CD4-positive, alpha-beta T cell treated with Interleukin-4 for 4 hours (primary cell): ENCODE measurements at places on chromosomes 2 and 18.
A peak's percentile ranks its signal among the peaks of the same experiment; 100 is the strongest.

GRCh38 chr2:214103276-214104001 is 307.4 kb upstream of the VWC2L start:
- DNase-seq, result no peak

- no peak for DNase-seq
These were observed 186.8 kb downstream of the BCL2 start for GRCh38 chr18:63132819-63133200.

DNA sequence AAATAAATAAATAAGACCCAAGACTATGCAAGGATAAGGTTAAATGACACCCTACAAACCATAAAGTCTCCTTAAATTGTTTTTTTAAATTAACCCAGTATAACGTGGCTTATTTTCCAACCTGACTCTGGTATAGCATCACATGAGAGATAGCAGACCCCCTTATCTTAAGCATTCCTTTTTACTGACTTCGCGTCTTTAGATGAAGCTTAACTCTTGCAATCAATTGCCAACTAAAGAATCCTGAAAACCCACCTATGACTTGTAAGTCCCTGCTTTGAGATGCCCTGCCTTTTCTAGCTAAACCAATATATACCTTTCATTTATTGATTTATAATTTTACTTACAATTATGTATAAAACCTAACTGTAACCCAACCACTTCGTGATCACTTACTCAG is 57.1 kb upstream of the RAB12 start:
- DNase-seq, result no peak

GRCh38 chr2:178069551-178069950 is 3.0 kb downstream of the PDE11A start:
- DNase-seq, result no peak

DNA sequence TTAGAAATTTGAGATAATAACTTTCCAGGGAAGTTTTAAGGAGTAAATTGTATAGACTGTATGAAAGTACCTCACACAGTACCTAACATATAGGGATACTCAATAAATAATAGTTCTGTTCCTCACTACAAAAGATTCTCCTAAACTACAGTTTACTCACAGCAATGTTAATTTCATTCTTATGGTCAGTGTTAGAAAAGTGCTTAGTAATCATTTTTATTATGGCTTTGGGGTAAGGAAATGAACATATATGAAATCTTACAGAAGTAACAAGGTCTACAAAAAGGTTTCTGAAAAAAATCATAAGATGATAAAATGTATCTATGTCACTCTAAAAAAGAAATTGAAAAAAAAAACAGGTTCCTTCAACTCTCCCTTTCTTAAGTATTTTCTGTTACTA is 67.2 kb downstream of the IKZF2 start:
- no peak for DNase-seq

DNA sequence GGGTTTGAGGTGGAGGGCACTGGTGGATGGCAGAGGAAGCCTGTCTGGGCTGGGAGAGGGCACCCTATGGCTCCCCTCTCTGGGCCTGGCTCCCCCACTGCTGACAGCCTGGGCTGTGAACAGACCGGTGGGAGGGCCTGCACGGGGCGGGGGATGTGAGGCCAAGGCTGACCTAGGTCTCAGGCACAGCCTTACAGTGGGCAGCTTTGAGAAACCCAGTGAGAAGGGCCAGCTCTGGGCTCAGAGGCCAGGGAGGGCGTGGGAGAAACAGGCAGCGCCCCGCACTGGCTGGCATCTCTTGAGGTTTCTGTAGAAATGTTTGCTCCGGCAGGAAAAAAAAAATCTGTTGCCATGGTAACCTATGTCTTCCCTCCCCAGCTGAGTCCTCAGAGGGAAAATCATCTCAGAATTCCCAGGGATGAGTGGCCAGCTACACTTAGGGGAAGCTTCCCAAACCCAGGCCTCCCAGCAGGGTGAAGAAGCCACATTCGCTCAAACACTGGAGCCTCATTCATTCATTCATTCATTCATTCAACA is 71.7 kb upstream of the TAF1B start:
- DNase-seq, result no peak

GRCh38 chr2:26816893-26817292 is 31.0 kb downstream of the CENPA start:
- no peak for DNase-seq

DNA sequence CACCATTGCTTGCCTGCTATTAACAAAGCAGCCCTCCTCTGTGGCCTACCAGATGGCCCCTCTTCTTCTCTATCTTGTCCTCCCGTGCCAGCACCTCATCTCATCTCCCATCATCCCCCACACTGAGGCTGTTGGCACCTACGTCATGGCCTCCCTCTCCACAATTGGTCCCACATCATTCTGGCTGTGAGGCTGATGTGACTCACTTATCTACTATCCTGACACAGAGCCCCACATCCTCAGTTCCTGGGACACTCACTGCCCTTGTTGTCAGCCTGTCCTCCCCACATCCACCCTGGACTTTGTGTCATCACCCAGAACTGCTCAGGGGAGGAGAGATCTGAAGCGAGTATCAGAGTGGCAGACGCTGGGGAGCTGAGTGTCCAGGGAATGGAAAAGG is 102.9 kb downstream of the MRO start:
- DNase-seq, result no peak

DNA sequence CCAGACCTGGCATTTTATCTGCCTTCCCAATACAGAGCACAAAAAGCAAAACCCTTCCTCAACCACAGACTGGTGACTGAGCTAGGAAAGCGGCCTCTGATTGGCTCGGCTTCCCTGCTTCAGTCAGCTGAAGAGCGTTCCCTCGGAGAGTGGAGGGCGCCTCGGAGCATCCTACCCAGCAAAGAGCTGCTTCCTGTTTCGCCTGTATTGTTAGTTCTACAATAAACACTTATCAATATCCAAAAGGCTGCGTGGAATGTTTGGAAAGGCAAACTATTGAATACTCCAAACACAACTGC is 125.0 kb downstream of the CACNB4 start:
- no peak for DNase-seq

DNA sequence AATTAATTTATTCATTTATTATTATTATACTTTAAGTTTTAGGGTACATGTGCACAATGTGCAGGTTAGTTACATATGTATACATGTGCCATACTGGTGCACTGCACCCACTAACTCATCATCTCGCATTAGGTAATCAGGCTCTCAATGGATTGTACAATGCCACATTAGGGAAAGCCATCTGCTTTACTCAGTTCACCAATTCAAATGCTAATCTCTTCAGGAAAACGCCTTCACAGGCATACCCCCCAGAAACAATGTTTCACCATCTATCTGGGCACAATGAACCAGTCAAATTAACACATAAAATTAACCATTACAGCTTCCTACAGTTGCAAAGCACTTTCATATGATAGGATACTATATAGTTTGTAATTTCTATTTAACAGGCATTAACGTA is 84.8 kb upstream of the DNAJC10 start:
- no peak for DNase-seq

DNA sequence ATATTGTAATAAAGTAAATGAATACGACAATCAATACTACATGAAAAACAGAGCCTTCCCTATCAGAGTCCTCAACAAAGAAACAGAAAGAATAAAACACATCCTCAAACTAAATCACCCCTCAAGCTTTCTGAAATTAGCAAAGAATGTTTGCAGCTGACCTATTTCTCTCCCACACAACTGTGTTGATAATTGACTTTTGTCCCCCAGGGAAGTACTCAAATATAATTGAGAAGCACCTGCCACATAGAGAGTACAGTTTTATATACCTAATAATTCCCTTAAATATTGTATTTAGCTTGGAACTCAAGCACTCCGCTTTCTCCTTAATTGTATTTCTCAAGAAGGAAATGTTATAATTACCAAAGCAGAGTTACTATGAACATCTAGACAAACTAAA is 12.6 kb downstream of the CACNB4 start:
- no peak for DNase-seq

DNA sequence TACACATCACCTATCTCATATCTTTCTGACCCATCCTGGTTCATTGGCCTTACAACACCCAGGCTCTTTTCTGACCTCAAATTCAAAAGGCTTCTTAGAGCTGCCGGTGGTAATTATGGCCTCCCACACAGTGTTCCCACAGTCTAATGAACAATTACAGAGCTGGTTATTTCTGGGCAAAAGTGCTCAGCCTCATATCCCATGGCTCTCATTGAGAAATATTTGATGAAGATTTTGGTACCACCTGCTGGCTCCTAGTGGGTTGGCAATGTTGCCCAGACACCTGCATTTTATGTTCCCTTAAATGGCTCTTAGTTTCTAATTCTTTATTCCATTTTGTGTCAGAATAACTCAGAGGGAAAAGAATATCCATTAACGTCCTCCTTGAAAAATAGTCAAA is 20.1 kb upstream of the SCYGR2 start:
- no peak for DNase-seq

DNA sequence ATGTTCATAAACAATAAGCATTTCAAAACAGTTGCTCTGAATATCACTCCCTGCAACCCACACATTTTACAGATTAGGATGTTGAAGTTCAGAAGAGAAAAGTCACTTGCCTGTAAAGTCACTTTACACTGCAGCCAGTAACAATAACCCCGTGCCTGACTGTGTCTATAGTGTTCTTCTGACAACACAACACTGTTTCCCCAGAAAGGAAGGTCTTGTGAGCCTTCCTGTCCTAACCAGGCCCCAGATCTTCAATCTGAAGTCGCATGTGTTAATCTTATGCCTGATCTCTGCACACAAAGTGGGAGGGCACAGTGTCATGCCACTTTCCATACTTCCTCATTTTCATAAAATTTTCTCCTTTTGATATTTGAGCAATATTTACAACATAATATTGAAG is 120.2 kb downstream of the FEZ2 start:
- DNase-seq, result no peak

DNA sequence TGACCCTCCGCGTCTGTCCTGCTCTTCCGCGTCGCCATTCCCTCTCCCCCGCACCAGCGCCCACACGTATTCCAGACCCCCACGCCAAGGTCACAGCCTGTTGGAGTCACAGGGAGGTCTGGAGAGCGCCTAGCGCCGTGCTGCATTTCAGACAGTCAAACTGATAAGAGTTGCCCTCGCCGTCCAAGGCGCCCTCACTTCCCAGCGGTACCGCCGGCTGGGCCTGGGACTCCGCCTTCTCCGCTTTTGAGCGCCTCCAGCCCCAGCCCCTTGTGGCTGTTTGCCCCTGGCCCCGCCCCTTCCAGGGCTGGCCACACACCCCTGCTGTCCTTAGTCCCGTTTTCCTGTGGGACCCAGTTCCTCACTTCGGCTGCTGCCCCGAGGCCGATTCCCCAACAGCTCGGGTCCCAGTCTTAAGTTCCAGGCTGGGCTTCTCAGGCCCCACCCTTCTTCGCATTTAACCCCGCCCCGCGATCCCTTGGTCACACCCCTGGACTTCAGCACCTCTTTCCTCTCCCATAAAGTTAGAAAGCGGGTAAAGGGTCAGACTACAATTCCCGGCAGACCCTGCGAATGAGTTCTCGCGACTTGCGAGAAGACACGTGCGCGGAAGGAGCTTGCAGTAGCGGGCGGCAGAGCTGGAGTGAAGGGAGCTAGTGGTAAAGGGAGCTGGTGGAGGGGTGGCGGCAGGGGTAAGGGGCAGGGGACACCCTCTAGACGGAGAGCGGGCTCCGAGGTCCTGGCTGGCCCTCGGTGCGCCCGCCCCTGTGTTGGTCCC is at the start of gene GMPPA:
Gene GMPPA, plus strand, starts transcription at position 612 of the 778 bp plus-strand sequence. CDS start 1,085 bp downstream, outside the sequence.
- peak; percentile 96 for DNase-seq

GRCh38 chr2:177970670-177971454 is 101.7 kb downstream of the PDE11A start:
- no peak for DNase-seq

DNA sequence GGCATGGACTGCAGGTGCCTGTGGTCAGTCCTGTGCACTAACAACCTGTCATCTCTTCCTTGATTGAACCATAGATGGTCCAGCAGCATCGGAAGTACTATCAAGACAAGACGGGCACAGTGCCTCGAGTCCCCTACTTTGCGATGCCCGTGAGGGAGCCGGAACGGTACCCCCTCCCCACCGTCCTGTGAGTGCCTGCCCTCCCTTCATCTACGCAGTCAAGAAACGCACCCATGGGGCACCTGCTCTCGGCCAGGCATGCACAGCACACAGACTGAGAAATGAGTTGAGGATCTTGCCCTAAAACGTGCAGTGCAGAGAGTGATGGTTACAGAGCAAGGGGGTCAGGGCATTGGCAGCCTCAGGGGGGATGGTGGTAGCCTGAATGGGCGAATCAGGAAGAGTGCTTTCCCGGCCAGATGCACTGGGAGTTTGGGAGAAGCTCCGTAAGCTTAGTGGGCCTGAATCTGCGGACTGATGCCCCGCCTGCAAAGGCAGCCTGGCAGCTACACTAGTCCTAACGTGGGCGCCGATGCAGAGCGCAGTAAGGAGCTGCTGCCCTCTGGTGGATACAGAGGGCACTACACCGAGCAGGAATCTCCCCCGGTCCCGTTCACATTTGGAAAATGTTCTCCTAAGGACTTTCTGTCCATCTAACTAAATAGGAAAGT is 63.6 kb downstream of the CIB4 start:
- DNase-seq, result peak; percentile 40

DNA sequence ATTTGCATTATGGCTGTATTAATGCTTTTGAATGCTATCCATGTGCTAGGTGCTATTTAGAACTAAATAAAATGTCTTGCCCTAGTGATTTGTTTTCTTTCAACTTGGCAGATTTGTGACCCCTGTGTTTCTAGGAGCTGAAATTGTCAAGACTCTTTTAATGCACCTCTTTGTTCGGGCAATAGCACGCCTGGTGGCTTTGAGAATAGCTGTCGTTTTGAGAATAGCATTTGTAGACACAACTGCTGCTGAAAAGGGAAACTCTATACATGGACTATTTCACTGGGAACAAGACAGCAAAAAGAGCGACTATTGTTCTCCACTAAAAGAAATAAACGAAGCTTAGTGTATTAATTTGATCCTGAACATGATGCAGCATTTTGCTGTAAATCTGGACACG is 352.1 kb upstream of the ZNF521 start:
- no peak for DNase-seq

DNA sequence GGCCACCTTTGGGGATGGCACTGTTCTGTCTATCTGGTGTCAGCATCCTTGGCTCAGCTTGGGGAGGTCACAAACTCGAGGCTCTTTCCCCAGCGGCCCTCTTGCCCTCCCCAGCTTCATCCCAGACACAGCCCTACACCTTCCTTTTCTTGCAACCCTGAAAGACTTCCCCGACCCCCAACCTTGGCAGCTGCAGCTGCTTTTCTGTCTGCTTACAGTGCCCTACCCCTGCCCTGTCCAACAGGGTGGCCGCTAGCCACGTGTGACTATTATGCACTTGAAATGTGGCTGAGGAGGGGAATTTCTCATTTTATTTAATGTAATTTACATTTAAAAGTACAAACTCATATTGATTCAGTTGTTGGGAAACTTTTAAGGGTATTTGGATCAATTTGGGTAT is 41.3 kb downstream of the NGEF start:
- no peak for DNase-seq

- DNase-seq, result no peak
These were observed 101.2 kb downstream of the RTP5 start for GRCh38 chr2:241970716-241971115.

- DNase-seq, result no peak
These were observed 72.9 kb downstream of the PKP4 start for GRCh38 chr2:158529379-158530259.

DNA sequence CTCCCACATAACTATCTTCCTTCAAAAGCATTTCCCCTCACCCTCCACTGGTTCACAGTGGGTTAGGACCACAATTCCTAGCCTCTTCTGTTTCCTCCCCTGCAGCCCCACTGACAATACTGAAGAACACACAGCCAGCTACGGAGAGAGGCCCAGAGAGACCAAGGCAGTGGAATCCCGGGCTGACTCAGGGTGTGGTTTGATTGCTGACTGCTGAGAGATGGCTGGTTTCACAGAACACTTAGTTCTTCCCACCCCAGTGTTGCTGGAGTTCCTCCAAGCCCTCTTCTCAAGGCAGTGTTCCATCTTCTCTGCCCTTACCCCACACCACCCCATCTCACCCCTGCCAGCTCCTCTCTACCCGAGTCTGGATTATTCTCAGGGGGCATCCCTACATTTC is 43.3 kb upstream of the ZFP36L2 start:
- DNase-seq, result no peak
